ENCODE measurements at places on chromosomes 6 and 20. TPM values are rescaled to one million over a fixed set of nuclear protein-coding genes. Genes with fewer than 3 reads are reported as not detected.

GRCh38 chr20:625360-625932 lies 15.3 kb upstream of the TCF15 start:
- DNase-seq = no peak

- no peak for DNase-seq
Measured at GRCh38 chr6:37200085-37200484, 30.1 kb downstream of the PIM1 start.

GRCh38 chr6:71197267-71197666 lies 91.3 kb upstream of the OGFRL1 start:
- no peak for DNase-seq

TFAP2C gene
- total RNA-seq = 0.11 TPM

- DNase-seq = no peak
Measured at GRCh38 chr6:105882121-105882803, 203.9 kb upstream of the PRDM1 start.

- DNase-seq = no peak
Measured at GRCh38 chr6:150651808-150652470, 52.3 kb downstream of the PLEKHG1 start.

DNA sequence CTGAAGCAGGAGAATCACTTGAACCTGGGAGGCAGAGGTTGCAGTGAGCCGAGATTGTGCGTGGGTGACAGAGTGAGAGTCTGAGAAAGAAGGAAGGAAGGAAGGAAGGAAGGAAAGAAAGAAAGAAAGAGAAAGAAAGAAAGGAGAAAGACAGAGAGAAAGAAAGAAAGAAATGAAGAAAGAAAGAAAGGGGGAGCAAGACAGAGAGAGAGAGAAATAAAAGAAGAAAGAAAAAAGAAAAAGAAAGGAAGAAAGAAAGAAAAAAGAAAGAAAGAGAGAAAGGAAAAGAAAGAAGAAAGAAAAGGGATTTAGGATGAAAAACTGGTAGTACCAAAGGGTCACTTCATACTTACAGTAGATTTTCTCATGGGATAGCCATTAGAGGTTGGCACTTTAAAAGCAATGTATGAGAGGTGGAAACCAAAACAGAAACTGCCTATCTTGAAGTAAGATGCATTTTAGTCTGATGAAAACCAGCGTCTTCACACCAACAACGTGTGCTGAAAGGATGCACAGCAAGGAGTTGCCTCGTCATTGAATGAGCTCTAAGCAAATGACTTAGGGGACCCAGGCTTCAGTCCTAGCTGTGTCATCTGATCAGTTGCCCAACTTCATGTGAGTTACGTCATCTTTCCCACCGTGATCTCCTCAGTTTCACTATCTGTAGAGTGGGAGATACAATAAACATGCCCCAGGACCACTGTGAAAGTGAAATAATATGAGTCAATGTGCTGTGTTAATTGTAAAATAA lies 133.9 kb upstream of the NEDD9 start:
- DNase-seq = no peak

- no peak for DNase-seq
Measured at GRCh38 chr6:42724825-42725224, 2.4 kb upstream of the PRPH2 start.

- no peak for DNase-seq
Measured at GRCh38 chr20:62543470-62544302, 67.9 kb upstream of the GATA5 start.

All from gastrocnemius medialis (tissue), 4 donors.